Common myeloid progenitor, CD34-positive (primary cell): ENCODE measurements at places on chromosomes 5 and 9.

DNA sequence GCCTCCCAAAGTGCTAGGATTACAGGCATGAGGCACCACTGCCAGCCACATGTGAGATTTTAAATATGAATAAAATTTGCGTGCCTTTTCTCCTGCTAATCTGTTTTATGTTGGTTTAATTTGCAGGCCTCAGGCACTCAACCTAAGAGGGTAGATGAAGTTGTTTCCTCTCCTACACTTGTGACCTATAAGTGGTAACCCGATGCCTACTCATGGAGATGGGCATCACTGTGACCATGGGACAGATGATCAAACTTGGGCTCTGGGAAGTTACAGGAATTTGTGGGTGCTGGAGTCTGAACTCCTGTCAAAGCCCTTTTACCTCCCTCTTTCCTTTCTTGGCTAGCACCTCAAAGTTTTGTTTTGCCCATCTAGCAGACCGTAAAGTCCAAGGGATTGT is 1.1 kb downstream of the SLC28A3 start:
- no peaks in the 10 kb centered on the region for H3K27me3 ChIP-seq
- no peaks in the 10 kb centered on the region for H3K36me3 ChIP-seq
- no peak overlapping the region for H3K4me3 ChIP-seq
- DNase-seq: no peak
- H3K4me1 ChIP-seq: no peaks in the 10 kb centered on the region

DNA sequence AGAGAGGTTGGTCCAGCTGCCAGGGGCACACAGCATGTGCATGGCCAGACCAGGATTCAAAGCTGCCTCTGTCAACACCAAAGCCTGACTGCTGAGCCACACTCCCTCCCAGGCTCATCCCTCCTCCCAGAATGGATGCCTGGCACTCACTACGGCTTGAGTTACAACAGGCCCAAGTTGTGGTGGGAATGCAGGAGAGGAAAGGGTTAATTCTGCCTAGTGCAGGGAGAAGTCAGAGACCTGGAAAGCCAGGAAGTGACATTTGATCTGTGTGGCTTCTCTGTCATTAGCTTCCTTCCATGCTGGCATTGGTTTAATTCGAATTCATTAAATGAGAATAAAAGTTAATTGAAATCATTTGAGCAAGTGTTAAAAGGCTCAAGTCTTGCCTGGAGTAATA is 150.0 kb downstream of the NSG2 start:
- no peaks in the 10 kb centered on the region for H3K36me3 ChIP-seq
- no peaks in the 10 kb centered on the region for H3K4me1 ChIP-seq
- no peak overlapping the region for H3K27ac ChIP-seq
- no peak for DNase-seq

DNA sequence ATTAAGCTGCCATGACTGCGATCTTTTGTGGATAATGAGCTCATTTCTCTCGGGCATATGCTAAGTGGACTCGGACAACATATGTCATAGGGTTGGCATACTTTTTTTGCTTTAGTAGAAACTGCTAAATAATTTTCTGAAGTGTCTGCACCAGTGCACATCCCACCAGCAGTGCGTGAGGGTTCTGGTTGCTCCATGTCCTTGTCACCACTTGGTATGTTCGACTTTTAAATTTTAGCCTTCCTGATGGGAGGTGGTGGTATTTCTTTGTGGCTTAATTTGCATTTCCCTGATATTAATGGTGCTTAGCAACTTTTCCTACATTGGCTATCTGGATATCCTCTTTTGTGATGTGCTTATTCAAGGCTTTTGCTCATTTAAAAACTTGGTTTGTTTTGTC is 57.8 kb upstream of the NRARP start:
- H3K36me3 ChIP-seq: peaks cover 2% of the 10 kb centered on the region
- H3K4me1 ChIP-seq: no peaks in the 10 kb centered on the region
- no peaks in the 10 kb centered on the region for H3K27me3 ChIP-seq
- no peak overlapping the region for H3K4me3 ChIP-seq
- H3K27ac ChIP-seq: no peak overlapping the region
- no peak for DNase-seq

DNA sequence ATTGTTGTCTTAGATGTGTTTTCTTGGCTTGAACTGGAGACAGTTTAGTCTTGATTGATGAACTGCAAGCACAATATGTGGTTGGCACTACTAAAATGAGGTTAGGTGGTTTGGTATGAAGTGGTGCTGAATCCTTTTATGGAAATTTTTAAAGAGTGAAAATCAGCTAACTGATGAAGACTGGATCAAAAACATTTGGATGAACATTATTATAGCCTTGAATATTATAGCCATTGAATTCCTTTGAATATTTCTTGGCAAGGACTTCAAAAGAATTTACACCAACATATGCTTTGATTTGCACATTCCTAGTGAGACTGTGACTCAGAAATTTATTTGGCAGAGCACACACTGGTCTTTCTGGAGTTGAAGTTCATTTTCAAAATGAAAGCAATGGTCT is 318.3 kb downstream of the CHSY3 start:
- H3K4me1 ChIP-seq: no peaks in the 10 kb centered on the region
- H3K4me3 ChIP-seq: no peak overlapping the region
- no peaks in the 10 kb centered on the region for H3K36me3 ChIP-seq

GRCh38 chr9:111559000-111559610 is 34.1 kb downstream of the ZNF483 start:
- H3K27me3 ChIP-seq: no peaks in the 10 kb centered on the region
- H3K4me3 ChIP-seq: no peak overlapping the region
- DNase-seq: no peak
- H3K4me1 ChIP-seq: no peaks in the 10 kb centered on the region
- no peaks in the 10 kb centered on the region for H3K36me3 ChIP-seq
- H3K27ac ChIP-seq: no peak overlapping the region

GRCh38 chr5:103013933-103014552 is 105.9 kb downstream of the GIN1 start:
- H3K4me1 ChIP-seq: no peaks in the 10 kb centered on the region
- H3K4me3 ChIP-seq: no peak overlapping the region
- DNase-seq: no peak
- H3K27me3 ChIP-seq: no peaks in the 10 kb centered on the region

- no peak overlapping the region for H3K4me3 ChIP-seq
- H3K27ac ChIP-seq: no peak overlapping the region
- no peak for DNase-seq
Observed at GRCh38 chr5:152641970-152642805, 237.1 kb upstream of the NMUR2 start.

GRCh38 chr5:99587983-99588382 is 659.2 kb upstream of the CHD1 start:
- H3K4me3 ChIP-seq: no peak overlapping the region
- no peaks in the 10 kb centered on the region for H3K27me3 ChIP-seq
- no peaks in the 10 kb centered on the region for H3K4me1 ChIP-seq
- no peak for DNase-seq
- H3K36me3 ChIP-seq: no peaks in the 10 kb centered on the region

DNA sequence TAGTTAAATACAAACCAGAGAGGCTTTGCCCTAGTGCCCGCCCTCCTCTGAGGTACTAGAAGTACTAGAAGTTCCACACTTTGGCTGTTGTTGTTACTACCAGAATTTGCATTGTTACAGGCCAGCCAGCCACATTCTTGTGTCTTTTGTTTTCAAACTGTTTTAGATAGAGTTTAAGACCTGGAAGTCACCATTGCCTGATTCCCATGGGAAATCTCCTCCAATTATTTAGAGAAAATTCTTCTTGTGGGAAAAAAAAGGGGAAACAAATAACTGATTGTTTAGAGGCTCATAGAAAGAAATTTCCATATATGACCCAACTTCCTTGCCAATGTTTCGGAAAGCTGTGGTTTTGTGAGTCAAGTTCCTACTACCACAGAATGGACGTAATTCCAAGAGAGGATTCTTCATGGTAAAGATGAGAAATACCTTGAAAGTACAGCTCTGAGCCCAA is 252.2 kb downstream of the GOLPH3 start:
- no peak for DNase-seq
- H3K36me3 ChIP-seq: no peaks in the 10 kb centered on the region
- H3K27ac ChIP-seq: no peak overlapping the region

DNA sequence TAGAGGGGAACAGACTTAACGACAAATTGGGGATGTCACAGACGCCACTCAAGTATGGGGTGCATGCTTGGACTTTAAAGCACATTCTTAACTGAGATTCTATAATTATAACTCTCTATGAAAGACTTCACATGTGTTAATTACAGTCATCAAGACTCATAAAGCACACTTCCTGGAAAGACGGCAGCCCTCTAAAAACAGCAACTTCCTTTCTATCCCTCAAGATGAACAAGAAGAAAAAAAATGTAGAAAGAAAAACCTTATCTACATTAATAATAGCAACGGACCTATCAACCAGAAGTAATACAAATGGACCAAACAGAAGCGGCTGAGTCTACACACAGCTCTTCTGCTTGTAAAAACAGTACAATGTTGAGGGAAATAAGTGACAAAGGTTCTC is 21.2 kb downstream of the GNAQ start:
- H3K36me3 ChIP-seq: peaks cover 3% of the 10 kb centered on the region
- peaks cover 37% of the 10 kb centered on the region for H3K4me1 ChIP-seq
- peak; percentile 67 for DNase-seq

DNA sequence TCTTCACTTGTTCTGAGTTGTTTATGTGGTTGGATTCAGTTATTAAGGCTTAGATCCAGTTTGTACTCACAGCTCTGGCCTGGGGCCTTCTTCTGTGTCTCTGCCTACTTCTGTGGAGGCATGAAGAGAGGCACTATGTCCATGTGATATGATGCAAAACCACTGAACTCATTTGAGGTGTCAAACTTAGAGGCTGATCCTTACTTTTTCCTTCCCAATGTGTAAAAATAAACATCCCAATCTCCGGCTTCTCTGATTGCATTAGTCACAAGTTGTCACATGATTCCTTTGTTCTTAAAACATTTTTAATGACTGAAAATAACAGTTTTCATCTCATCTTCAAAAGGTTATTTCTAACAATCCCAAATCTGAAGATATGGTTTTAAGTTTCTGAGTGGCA is 276.0 kb upstream of the RGMB start:
- H3K27me3 ChIP-seq: no peaks in the 10 kb centered on the region
- no peaks in the 10 kb centered on the region for H3K36me3 ChIP-seq
- DNase-seq: no peak
- no peak overlapping the region for H3K4me3 ChIP-seq
